Stimulated activated CD4-positive, alpha-beta T cell treated with anti-CD3 and anti-CD28 coated beads, TNF-alpha, amount 100 ng/mL, for 24 hours (primary cell): ENCODE measurements at places on chromosomes 4 and X.

- no peak for DNase-seq
These were observed 33.6 kb upstream of the ARX start for GRCh38 chrX:25049357-25049756.

GRCh38 chrX:74453178-74453577 is 31.9 kb downstream of the SLC16A2 start:
- DNase-seq, result no peak

GRCh38 chr4:144565527-144566195 is 80.3 kb upstream of the HHIP start:
- DNase-seq, result no peak

DNA sequence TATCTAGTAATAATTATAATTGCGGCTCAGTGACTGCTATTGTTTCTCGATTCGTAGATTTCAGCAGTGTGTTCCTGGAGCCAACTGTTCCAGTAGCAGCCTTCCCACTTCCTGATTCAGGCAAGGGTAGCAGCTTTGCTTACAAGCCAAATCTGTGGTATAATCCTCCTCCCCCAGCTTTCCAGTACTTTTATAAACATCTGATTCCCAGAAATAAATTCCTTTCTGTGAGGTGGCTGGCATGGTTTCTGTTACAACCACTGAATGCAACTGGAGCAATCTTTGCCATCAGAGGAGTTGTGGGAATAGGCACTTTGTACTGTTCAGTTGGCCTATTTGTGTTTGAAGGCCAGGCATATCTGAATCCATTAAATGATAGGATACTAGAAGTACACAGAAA is 80.0 kb downstream of the GLRA3 start:
- DNase-seq, result no peak

DNA sequence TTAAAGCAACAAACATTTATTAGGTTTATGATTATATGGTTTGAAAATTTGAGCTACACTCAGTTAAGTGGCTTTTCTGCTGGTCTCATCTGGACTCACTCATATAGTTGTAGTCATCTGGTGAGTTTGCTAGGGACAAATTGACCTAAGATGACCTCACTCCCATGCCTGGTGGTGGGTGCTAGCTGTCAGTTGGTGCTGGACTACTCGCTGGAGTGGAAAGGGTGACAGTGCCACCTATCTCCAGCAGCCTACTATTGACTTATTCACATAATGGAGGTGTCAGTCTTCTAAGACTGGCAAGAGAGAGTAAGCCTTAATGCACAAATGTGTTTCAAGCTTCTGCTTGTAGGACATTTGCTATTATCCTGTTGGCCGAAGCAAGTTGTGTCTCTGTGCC is 88.2 kb downstream of the TASL start:
- DNase-seq, result no peak

DNA sequence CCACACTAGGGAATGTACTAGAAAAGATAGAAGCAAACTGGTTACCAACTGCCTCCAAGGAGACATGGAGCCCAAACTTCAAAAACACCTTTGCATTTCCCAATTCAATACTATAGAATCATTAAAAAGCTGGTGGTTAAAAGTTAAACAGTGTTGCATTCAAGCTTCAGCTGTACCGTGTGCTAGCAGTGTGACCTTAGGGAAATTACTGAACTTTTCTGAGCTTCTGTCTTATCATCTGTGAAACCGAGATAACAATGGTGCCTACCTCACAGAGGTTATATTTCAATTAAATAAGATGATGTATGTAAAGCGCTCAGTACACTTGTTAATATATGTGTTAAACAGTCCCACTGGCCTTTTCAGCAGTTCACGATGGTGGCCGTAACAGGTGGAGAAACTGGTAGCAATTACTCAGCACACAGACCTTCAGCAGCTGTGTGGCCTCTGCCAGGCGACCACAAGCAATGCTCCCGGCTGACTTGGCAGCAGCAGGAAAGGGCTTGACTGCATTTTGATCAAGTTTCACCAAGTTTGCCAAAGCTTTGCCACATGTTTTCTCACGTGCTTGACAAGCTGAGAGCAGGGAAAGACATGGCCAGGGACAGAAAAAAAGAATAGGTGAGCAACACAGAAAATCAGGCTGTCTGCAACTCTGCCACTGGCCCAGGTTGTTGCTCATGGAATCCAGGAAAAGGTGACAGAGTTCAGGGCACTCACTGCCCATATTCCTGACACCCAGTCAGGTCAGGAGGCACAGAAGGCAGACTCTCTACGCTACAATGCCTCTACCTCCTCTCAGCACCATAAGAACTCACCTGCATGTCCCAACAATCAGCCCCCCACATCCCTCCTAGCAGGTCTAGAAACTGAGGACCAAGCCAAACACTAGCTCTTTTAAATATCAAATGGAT is 72.1 kb downstream of the PARM1 start:
- DNase-seq, result no peak
